ENCODE measurements at places on chromosomes 1 and 21.

DNA sequence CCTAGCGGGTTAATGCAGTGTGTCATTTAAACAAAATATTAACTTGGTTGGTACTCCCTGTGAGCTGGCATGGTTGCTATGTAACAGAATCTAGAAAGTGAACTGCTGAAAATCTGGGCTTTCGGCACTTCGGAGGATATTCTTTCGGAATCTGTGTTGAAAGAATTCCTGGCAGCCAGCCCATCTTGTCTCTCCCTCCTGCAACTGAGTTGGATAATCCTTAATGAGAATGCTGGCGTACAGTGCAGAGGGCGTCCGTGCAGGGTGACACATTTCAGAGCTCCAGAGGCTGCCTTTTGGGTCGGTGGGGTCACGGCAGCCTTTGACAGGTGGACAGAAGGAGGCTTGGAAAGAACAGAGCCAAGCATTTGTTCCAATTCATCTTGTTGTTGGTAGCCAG lies 3.7 kb downstream of the KAZN start:
- DNase-seq, result no peak

DNA sequence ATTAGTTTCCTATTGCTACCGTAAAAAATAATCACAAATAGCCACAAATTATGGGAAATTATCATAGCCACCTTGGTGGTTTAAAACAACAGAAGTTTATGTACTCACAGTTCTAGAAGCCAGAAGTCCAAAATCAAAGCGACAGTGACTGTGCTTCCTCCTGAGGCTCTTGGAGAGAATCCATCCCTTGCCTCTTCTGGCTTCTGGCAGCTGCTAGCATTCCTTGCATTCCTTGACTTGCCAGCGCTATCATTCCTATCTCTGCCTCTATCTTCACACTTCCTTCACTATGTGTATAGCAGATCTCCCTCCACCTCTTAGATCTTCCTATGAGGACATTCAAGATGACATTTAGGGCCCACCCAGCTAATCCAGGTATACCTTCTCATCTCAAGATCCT lies 180.1 kb upstream of the USP25 start:
- no peak for DNase-seq

- no peak for DNase-seq
These were observed 5.8 kb upstream of the LAMC2 start for GRCh38 chr1:183180218-183180617.

DNA sequence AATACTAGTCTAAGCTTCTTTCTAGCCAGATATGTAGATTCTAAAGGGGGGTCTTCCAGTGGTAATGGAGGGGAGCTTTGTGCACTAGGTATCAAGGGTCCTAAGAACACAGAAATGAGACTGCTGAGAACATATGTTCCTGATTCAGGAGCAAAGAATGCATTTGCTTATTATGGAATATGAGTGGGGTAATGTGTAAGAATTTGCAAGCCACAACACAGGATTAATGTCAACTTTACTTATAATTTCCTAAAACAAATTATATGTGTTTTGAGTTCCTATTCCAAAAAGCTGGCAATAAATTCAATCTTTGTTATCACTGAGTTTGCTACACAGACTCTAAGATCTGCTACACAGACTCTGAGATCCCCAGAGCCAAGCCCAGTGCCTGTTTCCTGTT lies 357.0 kb upstream of the PTBP2 start:
- no peak for DNase-seq

DNA sequence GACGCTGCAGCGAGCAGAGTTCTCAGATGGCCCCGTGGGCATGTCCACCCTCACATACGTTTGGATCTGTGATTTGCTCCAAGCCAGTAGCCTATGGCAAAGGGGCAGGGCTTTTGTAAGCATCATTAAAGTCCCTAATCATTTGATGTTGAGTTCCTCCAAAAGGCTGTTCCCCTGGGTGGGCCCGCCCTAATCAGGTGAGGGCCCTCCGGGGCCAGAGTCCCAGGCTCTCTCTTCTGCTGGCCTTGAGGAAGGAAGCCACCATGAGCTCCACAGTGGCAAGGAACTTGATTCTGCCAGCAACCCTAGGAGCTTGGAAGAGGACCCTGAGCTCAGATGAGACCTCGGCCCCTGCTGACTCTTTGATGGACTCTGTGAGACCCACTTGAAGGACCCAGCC lies 25.4 kb upstream of the AJAP1 start:
- no peak for DNase-seq

GRCh38 chr1:199843861-199844260 lies 183.6 kb upstream of the NR5A2 start:
- DNase-seq, result no peak

- DNase-seq, result no peak
These were observed 146.9 kb downstream of the AJAP1 start for GRCh38 chr1:4801192-4801924.

DNA sequence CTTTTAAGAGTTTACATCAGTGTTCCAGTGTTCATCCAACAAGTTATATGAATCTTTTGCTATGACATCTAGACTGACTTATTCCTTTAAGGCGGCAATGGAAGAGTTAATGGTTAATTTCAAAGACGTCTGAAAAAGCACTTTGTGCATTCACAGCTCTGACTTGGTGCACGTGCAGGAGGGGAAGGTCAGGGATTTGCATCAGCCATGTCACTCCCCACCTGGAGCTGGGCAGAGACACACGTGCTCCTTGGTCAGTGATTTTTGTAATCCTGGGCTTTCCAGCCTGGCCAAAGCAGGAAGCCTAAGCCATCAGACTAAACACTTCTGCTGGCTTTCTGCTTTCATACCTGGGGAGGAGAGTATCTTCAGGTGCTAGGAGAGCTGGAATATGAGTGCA lies 96.3 kb downstream of the ST3GAL3 start:
- no peak for DNase-seq

- no peak for DNase-seq
These were observed 91.9 kb downstream of the IGSF21 start for GRCh38 chr1:18199462-18199861.

DNA sequence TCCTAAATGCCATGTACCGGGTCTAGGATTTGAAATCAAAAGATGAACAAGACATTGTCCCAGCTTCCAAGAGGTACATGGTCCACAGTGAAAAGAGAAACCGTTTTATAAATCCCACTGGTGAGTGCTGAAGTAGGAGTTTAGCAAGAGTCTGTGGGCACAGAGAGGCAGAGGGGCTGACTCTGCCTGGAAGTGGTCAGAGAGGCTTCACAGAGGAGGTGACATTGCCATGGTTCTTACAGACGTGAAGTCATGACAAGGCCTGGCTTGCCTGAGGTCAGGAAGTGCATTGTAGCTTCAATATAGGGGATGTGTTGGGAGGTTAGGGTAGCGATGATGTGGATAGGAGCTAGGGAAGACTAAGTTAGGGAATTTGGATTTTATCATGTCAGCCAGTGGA lies 28.4 kb downstream of the MAPKAPK2 start:
- DNase-seq, result no peak

- DNase-seq, result no peak
These were observed 49.2 kb downstream of the UMODL1 start for GRCh38 chr21:42120101-42120902.

- no peak for DNase-seq
These were observed 54.9 kb upstream of the C1orf198 start for GRCh38 chr1:230923176-230923575.

GRCh38 chr1:238239343-238239742 lies 348.6 kb upstream of the ZP4 start:
- DNase-seq, result no peak

- DNase-seq, result no peak
These were observed 50.4 kb downstream of the DISP3 start for GRCh38 chr1:11529330-11529729.

GRCh38 chr1:115762779-115763178 lies 5.7 kb downstream of the CASQ2 start:
- DNase-seq, result no peak

- DNase-seq, result no peak
These were observed 45.3 kb downstream of the KCNC4 start for GRCh38 chr1:110255392-110255787.

GRCh38 chr1:71780681-71781080 lies 501.7 kb downstream of the NEGR1 start:
- DNase-seq, result no peak

- DNase-seq, result no peak
These were observed 342.2 kb downstream of the RYR2 start for GRCh38 chr1:237384213-237384612.

DNA sequence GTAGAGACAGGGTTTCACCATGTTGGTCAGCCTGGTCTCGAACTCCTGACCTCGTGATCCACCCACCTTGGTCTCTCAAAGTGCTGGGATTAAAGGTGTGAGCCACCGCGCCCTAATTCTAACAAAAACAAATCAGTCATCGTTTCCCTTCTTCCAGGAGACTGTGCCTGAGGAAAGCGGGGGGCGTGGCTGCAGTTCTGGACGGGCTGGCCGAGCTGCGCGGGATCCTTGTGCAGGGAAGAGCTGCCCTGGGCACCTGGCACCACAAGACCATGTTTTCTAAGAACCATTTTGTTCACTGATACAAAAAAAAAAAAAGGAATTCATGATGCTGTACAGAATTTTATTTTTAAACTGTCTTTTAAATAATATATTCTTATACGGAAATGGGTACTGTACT lies 104.2 kb downstream of the WDR4 start:
- DNase-seq, result no peak

GRCh38 chr1:33358795-33359503 lies 38.1 kb upstream of the A3GALT2 start:
- DNase-seq, result no peak

- DNase-seq, result peak; percentile 86
These were observed 5.6 kb upstream of the FAM131C start for GRCh38 chr1:16078925-16079656.

DNA sequence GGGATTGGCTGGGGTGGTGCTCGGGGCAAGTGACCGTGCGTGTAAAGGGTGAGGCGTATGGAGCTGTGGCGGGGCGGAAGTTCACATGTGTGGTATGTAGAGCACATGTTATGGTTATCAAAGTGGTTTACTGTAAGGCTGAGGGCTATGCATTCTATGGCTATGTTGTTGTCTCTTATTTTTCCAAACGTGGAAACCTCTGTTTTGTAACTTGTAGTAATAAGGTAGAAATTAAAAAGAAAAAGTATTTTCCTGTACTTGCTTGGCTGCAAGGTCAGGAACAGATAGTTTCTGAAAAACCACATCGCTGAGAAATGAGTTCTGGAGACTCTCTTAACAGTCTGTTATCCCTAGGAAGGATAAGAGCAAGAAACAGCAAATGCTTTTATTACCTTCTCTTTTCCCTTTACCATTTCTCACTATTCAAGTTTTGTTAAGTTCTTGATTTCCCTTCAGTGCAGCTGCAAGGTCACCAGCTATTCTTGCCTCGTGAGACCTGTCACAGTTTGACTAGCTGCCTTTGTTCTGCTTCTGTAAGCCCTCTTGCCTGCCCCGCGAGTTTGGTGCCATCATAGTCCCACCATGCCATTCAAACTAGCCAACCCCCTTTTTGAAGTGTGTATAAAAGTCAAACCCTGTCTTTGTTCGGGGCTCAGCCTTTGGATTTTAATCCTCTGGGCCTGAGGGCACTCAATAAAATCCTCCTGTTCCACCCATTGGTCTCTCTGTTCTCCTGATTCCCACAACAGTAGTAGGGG lies 9.5 kb downstream of the RNU1-2 start:
- DNase-seq, result peak; percentile 39

DNA sequence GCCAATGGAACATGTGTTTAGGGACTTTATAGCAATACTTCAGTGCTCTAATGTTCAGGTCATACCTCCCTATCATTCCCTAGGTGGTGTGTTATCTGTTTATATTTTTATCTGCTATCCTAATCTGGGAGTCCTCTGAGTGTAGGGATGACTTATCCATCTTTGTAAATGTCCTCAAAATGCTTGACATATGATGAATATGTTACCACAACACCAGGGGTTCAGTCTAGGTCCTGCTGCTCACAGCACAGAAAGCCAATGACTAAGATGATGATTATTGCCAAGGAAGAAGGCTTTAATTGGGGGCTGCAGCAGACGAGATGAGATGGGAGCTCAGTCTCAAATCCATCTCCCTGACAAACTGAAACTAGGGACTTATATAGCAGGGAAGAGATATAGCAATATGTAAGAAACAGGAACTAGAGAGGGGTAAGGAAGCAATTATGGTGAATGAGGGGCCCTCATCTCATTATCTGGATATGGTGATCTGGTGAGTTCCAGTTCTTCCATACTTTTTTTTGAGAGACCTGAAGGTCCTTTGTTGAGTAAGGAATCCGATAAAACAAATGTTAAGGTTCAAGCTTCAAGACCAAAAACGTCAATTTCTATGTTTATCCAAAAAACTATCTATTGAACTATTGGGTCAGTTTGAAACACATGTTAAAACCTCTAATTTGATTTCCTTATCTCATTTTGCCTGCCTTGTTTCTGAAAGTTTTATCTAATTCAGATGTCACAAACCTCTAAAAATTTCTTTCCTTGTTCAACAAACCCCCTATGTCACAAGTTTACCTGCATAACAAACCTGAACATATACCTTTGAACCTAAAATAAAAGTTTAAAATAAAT lies 256.7 kb upstream of the CACYBP start:
- no peak for DNase-seq

DNA sequence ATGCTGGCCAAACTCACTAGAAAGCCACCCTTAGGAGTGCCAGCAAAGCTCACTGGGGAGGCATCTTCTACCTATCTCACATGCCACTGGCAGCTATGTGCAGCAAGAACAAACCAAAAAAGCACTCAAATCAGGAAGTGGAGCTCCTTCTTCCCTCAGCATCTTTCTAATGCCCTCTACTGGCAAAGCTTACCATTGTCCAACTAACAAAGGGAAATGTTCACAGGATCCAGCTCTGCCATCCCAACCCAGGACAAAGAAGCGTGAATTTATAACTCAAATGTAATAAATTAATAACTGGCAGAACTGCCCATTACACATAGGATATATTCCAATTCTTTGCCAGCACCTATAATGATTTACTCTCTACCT lies 38.9 kb downstream of the LEPR start:
- no peak for DNase-seq

- no peak for DNase-seq
These were observed 168.6 kb upstream of the CSF3R start for GRCh38 chr1:36651176-36651910.

DNA sequence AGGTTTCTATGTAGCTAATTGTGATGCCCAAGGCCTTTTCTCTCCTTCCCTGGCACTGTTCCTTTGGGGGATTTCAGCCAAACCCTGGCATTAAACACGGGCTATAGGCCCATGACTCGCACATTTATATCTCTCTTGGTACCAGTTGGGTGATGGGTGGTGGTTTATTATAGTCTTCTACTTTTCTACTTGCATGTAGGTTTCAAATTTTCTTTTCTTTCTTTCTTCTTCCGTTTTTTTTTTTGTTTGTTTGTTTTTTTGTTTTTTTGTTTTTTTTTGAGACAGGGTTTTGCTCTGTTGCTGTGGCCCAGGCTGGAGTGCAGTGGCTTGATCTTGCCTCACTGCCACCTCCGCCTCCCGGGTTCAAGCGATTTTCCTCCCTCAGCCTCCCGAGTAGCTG lies 1.1 kb downstream of the IL10RB start:
- no peak for DNase-seq

- DNase-seq, result no peak
These were observed 23.4 kb upstream of the DR1 start for GRCh38 chr1:93322349-93322748.

DNA sequence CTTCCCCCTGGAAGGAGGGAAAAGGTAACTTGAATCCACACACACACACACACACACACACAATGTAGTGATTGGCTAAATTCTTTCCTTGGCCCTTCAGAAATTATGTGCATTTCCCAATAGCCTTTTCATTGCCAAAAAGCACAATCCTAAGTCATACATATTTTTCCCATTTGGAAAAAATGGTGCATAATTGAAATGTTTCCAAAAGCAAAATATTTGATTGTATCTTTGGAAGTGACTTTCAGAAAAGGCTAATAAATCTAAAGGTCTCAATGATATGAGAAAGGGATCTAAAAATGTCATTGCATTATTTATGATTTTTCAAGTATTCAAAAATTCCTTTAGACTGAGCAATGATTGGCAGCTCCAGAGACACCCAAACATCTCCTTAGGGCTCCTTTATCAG lies 43.5 kb upstream of the NEK7 start:
- DNase-seq, result no peak
